ENCODE measurements at places on chromosomes 2 and 18.
A peak's percentile ranks its signal among the peaks of the same experiment; 100 is the strongest.

GRCh38 chr2:210616074-210616473, 59.7 kb downstream of the CPS1 start:
- no peak for DNase-seq

DNA sequence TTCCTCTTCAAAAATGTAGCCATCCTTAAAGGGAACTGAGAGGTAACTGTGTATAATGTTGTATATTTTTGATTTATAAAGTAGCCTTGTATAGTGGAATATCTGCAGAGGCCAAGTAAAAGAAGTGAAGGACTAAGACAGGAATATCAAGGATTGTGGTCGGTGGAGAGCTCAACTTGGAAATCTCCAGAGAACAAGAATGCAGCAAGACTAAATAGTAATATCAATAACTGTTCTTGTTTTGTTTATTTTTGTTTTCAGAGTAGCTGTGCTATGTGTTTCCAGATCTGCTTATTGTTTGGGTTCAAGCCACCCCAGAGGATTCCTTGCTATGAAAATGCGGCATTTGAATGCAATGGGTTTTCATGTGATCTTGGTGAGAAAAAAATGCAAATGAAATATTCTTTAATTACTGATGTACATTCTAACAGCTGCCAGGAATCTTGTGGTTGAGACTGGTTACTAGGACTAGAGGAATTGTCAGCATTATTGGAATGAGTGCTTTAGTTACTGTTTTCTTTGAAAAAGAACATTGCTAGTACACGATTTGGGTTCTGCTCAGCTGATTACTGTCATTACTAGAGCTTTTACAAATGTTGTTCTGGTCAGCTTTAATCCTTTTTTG, 25.0 kb downstream of the FASTKD2 start:
- DNase-seq = no peak

DNA sequence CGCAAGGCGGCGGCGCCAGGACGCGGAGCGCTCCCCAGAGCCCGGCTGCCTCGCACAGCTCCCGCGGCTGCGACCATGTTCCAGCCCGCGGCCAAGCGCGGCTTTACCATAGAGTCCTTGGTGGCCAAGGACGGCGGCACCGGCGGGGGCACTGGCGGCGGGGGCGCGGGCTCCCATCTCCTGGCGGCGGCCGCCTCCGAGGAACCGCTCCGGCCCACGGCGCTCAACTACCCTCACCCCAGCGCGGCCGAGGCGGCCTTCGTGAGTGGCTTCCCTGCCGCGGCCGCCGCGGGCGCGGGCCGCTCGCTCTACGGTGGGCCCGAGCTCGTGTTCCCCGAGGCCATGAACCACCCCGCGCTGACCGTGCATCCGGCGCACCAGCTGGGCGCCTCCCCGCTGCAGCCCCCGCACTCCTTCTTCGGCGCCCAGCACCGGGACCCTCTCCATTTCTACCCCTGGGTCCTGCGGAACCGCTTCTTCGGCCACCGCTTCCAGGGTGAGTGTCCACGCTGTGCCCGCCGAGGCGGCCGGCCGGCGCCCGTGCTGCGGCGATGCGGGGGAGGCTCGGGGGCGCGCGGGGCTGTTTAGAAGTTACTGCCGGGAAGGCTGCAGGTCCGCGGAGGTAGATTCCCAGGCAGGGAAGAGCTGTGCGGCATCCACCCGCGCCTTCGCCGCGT, 696 bp downstream of the EMX1 start:
- no peak for DNase-seq

- DNase-seq = no peak
Observed at GRCh38 chr2:236904389-236905263, 181.1 kb upstream of the COPS8 start.

DNA sequence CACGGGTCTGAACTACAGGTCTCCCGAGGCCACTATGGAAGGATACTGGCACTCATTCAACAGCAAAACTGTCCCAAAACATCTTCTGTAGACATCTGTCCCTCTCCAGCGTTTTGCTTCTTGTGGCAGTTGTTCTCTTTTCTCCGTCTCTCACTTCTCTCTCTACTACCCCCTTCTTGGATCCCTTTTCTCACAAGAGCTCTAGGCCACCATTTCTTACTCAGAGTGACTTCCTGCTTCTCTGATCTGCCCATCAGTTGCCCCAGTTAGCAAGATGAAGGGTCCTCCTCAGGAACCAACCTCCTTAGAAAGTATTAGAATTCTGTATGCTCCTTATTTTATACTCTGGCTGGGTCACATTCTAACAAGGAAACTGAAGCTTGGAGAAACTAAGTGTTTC, 32.6 kb downstream of the BCL2 start:
- DNase-seq = no peak

GRCh38 chr2:143078104-143078503, 51.1 kb upstream of the ARHGAP15 start:
- DNase-seq = no peak

DNA sequence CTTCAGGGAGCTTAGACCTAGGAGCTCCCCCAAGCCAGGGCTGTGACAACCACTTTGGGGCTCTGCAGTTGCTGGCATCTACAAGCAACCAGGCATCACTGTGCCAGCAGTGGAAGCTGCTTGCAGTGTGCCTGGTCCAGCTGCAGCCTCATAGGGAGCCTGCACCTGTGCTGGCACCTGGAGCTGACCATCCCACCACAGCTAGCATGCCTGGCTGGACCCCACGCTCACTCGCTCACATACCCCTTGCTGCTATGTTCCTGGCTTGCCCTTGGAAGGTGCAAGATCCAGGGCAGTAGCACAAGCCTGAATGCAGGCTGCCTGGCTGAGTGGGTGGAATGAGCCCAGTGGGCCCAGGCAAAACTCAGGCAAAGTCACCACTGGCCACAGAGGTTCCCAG, 82.5 kb downstream of the ZNF804A start:
- DNase-seq = no peak

- no peak for DNase-seq
Observed at GRCh38 chr2:210630873-210631560, 74.6 kb downstream of the CPS1 start.

GRCh38 chr2:47321006-47321405, 82.0 kb upstream of the MSH2 start:
- DNase-seq = no peak

DNA sequence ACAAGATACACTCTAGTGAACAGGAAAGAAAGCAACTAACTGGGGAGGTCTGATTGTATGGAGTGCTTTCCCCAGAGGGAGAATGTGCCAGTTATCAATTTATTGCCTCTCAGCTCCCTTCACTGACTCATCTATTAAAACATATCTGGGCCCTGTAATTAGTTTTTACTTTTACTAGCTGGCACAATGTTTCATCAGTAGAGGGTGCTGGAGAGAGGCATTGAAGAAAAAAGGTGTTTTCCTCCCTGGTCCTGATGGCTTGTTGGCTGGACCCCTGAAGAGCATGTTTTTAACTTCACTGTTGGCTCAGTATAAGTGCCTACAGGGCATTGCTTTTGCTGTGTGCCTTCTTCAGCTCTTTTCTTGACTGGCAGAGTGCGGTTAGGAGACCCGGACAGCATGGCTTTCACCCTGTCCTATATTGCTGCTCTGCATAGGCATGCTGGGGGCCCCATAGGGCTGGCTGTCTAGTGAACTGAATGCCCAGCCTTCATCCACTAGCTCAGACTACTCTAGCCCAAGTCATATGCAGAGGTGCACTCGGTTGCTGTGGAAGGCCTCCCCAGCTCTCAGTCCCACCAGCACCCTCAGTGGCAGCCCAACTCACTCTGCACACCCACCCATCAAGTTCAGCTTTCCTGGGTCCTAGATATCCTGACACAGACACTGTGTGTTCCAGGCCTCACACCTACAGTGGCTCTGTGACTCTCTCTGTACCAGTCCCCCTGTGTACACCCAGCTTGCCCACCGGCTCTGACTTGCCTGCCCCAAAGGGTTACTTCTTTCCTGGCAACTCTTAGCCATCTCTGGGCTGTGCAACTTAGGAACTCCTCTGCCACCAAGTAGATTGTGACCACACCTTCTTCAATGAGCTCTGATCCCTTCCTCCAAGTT, 62.3 kb upstream of the ACYP2 start:
- no peak for DNase-seq

DNA sequence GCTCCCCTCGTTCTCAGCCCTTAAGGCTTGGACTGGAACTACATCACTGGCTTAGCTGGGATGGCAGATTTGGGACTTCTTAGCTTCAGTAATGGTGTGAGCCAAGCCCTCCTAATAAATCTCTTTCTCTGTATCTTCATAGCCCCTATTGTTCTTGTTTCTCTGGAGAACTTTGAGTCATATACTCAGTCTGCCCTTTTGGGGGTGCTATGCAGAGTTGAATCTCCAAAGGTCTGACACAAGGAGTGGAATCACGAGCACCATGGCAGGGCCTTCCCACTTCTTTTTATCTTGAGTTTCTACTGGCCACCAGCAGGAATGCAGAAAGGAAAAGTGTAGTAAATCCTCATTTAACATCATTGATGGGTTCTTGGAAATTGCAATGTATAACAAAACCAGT, 13.3 kb upstream of the TGFA start:
- no peak for DNase-seq

GRCh38 chr2:224046752-224047151, 7.7 kb upstream of the SERPINE2 start:
- no peak for DNase-seq

DNA sequence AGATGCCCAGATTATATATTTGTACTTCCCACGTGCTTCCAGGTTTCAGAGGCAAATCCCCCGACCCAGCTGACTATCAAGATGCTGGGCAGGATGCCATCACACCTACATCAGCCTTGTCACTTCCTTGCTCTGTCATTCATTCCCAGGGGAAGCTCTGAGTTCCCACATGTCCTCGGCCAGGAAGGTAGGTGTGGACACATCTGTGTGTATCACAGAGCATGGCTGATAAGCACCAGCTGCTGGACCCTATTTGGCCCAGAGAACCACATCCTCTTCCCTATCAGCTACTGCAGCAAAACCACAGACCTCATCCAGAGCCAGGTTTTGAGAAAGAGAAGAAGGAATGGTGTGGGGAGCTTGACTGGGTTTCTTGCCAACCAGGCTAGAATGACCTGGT, 31.9 kb upstream of the ITGA6 start:
- no peak for DNase-seq

GRCh38 chr18:23953984-23954383, 60.6 kb upstream of the TTC39C start:
- DNase-seq = no peak

DNA sequence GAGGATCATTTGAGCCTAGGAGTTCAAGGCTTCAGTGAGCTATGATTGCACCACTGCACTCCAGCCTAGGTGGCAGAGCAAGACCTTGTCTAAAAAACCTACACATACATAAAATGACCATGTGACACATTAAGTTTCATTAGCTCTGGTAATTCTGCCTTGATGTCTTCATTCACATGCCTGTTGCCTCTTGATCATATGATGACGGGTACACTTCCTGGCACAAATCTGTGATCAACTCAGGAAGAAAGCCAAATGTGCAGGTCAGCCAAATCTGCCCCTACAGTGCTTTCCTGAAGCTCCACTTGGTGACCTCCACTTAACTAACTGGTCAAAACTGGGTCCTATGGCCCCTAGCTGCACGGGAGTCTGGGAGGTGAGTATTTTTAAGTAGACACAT, 54.4 kb upstream of the B3GNT7 start:
- no peak for DNase-seq

DNA sequence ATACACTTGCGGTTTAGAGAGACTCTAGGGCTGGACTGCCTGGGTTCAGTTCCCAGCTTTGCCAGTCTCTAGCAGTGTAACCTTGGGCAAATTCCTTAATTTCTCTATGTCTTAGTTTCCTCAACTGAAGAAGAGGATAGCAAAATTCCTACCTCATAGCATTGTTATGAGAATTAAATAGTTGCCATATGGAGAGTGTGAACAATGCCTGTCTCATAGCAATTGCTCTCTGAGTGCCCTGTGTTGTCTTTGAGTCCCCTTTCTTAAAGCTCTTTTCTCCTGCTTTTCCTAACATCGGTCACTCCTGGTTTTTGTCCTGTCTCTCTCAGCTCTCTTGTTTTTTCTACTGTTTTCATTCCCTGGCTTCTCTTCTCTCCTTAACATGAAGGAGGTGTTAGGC, 116.8 kb upstream of the ALPP start:
- no peak for DNase-seq

DNA sequence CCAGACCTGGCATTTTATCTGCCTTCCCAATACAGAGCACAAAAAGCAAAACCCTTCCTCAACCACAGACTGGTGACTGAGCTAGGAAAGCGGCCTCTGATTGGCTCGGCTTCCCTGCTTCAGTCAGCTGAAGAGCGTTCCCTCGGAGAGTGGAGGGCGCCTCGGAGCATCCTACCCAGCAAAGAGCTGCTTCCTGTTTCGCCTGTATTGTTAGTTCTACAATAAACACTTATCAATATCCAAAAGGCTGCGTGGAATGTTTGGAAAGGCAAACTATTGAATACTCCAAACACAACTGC, 125.0 kb downstream of the CACNB4 start:
- DNase-seq = no peak

GRCh38 chr2:217153510-217153909, 293.6 kb upstream of the TNP1 start:
- no peak for DNase-seq

DNA sequence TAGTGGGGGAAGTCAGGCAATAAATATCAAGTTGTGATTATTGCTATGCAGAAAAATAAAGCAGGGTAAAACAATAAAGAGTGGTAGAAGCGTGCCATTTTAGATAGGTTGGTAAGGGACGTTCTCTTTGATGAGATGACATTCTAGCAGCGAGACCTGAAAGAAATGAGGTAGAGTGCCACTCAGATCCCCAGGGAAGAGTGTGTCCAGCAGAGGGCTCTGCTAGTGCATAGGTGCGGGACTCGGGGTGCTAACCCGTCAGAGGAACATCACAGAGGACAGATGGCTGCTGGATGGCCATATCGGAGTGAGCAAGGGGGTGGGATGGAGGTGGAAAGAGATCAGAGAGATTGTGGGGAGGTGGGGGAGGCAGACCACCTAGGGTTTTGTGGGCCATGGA, 16.3 kb upstream of the GTF2A1L start:
- DNase-seq = no peak

- DNase-seq = peak; percentile 38
Observed at GRCh38 chr2:457792-458424, 170.0 kb upstream of the ALKAL2 start.

DNA sequence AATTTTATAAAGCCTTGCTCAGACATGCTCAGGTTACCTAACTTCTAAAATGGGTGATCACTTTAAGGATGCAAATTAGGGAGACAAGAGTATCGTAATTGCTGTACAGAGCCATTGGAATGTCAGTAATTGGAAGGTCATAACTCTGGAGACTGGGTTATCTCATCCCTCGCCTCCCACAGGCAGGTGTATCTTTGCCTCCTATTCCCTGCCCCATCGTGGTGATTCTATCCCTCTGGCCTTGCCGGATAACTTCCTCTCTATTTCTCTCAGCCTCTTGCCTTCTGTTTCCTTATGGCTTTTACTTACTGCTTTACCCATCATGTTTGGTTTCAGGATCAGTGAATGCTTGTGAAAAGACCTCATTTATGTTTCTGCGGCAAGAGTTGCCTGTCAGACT, 2.5 kb downstream of the PDK1 start:
- DNase-seq = no peak

- DNase-seq = no peak
Observed at GRCh38 chr2:54503192-54503591, 47.1 kb downstream of the SPTBN1 start.

GRCh38 chr18:26545335-26546123, 2.8 kb downstream of the KCTD1 start:
- DNase-seq = no peak
